ENCODE measurements at places on chromosomes 2 and 18.

DNA sequence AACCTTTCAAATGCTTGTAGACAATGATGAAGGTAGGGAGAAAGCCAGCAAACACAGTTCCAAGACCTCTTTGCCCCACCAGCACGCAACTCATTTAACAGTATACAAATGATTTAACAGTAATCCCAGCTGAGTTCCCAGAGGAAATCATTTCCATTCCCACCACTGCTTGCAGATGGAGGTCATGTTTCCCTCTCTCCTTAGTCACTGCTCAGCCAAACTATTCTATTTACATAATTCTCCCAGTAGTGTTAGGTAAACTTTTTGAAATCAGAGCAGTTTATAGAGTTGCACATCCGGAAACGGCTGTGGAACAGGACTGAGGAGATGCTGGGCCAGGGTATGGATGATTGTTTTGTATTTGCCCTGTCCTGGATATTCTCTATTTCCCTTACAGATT is 328.5 kb downstream of the FIGN start:
- no peak for DNase-seq

- DNase-seq = no peak
Observed at GRCh38 chr2:169222665-169223064, 139.7 kb downstream of the LRP2 start.

DNA sequence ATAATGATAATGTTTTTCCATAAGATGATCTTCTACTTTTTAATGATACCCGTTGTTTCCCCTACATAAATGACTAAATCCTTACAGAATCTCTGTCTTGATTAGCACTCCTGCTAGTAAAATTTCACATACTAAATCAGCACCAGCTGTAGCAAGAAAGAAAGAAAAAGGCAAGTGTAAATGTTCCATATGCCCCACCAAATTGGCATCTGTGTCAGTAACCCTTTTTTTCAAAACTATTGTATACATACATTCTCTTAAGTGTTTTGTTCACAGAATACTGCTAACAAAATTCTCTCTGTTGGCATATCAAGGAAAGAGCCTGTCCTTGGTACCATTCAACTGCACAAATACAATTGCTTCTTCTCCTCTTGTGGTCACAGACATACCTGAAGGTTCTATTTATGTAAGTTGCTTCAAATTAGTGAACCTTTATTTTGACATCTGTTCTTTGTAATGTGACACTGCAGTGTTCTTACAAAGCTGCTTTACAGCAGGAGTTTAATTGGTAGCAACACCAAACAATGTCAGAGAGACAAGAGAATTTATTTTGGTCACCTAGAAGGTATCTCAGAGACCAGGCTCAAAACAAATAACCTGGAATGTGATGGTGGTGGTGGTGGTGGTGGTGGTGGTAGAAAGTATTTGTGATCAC is 641.9 kb downstream of the ZEB2 start:
- no peak for DNase-seq

- no peak for DNase-seq
Observed at GRCh38 chr2:233840520-233840919, 13.8 kb downstream of the HJURP start.

- no peak for DNase-seq
Observed at GRCh38 chr2:218732052-218732760, 21.6 kb downstream of the TTLL4 start.

GRCh38 chr2:152542995-152543481 is 174.2 kb downstream of the PRPF40A start:
- DNase-seq = no peak

GRCh38 chr2:199903111-199903510 is 8.0 kb upstream of the C2orf69 start:
- DNase-seq = no peak

DNA sequence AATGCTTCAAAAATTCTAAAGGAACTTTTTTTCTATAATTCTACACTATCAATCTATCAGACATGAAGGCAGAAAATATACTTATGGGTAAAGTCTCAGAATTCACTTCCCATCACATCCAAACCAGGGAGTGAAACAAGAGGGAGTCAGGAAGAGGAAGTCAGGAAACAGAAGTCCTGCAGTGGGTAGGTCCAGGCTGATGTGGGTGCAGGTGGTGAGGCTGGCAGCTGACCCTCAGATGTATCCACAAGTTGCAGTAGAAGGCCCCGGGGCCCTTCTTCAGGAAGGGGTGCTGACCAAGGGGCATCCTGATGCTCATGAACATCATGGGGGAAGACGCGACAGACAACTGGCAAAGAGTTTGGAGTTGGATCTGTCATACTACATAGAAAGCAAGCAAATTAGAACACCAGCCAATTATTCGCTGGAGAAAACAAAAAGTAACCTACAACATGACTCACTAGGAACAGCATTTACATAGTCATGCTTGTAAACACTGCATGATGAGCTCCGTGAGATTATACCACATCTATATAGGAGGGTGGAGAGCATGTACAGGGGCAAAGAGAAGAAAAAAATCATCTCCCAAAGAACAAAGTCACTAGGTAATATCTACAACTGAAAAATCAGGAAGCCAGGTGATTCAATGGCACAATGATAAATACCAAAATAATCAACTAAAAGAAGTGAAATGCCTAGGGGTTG is 4.2 kb downstream of the UXS1 start:
- no peak for DNase-seq

DNA sequence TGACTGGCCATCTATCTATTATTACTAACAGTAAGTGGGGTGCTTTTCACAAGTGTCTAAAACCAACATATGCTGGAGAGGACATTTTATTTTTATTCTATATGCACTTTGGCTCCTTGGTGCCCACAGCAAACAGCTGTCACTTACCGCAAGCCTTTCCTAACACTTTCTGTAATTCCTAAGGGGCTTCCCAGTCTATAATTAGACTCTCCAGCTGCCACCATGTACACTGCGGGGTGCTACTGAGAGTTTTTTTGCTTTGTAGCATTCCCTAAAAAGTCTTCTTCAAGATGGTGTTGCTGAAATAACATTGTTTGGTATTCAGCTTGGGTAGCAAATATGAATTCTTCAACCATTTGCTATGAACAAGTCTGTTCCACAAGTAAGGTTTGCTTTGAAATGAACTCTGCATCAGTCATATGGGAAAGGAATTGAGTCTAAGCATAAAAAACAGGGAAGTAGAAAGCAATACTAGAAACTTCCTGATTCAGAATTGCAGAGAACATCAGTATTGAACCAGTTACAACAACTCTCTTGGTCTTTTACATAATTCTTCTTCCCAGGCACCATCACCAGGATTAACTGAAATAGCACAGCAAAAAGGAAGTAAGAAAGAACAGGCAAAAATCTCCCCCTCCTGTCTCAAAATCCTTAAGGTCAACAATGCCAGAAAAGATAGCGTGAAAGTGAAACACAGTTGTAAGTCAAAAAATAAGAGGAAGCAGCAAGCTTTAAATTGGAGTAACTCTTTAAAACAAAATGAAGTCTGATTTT is 28.6 kb downstream of the EPB41L3 start:
- DNase-seq = peak; percentile 46

- no peak for DNase-seq
Observed at GRCh38 chr2:20157193-20157891, 67.6 kb downstream of the SDC1 start.

DNA sequence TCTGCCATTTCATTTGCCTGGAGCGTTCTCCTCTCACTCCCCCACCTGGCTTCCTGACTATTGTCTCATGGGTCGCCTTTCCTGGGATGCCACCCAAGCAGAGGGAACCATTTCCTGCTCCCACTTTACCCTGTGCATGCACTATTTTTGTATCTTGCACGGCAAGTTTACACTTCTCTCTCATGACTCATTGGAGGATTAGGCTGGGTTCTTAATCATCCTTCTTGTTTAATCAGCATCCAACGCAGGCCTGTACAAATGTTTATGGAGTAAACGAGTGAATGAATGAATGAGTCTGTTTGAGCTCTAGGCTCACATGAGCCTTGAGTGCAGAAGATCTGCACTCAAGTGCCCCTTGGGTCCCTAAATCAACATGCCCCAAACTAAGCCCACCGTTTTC is 3.8 kb upstream of the ARHGAP25 start:
- no peak for DNase-seq

DNA sequence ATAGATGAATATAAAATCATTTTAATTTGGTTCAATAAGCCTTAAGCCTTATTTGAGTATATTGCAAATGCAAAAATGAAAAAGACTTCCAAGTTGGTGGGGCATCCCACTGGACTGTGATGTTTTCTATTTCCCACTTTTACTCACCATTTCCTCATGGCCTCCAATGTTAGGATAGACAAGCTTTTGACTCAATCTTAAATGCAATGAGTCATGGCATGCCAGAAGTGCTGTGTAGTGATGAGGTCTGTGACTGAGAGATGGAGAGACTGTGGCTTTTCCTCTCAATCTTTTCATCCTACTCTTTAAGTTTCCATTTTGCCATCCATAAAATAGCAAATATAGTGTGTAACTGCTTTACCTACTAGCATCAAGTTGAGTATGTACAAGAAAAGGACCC is 1401.2 kb upstream of the CELF4 start:
- DNase-seq = no peak

DNA sequence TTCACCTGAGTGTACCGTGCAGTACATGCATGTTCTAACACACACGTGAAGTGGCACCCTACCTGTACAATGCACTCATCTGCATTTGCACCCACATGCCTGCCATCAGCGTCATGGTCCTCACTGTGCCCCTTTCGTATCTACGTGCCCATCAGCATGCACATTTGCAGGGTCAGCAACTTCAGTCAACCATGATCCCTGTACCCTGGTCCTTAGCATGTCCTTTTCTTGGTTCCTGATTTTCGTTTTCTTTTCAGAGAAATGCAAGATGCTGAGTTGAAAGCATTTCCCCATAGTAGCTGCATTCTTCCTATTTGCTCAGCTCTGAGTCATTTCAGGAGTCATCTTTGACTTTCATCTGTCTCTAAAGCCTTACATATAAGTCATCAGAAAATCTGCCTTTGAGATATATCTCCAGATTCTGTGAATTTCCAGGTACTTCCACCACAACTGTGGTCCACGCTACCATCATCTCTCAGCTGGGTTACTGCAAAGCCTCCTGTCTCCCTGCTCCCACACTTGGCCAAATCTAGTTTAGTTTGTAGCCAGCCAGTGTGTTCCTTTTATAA is 14.7 kb upstream of the PUM2 start:
- DNase-seq = no peak

- no peak for DNase-seq
Observed at GRCh38 chr18:45786941-45787340, 38.5 kb upstream of the SIGLEC15 start.

DNA sequence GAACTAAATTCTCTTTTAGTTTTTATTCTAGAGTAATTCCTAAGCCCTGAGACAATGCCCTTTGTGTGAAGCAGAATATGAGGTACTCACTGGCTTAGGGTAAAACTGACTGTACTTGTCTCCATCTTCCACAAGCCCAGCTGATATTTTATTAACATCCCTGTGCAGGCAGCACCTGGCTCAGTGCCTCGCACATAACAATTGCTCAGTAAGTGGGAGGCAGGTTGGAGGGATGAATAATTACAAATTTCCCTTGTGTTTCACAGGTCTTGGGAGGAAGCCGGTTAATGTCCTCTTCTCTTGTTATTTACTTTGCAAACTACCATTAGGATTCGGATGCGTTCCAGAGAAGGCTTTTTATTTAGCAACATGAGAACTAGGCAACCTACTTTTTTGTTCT is 249.8 kb upstream of the FSHR start:
- DNase-seq = no peak

- DNase-seq = no peak
Observed at GRCh38 chr2:122328816-122329215, 573.4 kb downstream of the TSN start.

DNA sequence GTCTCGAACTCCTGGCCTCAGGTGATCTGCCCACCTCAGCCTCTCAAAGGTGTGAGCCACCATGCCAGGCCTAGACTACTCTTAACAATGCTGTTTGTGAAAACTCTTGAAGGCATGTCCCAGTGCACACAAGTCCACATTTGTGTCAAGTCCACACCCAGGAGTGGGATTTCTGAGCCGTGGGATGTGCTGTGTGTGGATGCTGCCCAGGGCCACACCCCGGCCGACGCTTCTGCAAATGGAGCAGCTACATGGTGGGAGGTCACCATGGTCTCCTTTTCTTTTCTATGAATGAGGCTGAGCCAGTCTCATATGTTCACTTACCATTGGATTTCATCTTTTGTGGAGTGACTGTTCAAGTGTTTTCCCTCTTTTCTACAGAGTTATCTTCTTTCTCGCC is 15.8 kb downstream of the SNED1 start:
- no peak for DNase-seq

GRCh38 chr2:168424971-168425370 is 31.1 kb upstream of the CERS6 start:
- no peak for DNase-seq

Data from cerebellar cortex (tissue), 1 donor.